ENCODE measurements at places on chromosomes 2 and 18. TPM values are rescaled to one million over a fixed set of nuclear protein-coding genes. Genes with fewer than 3 reads are reported as not detected.

GRCh38 chr2:81195774-81196382 lies 891.3 kb upstream of the LRRTM1 start:
- no peak for DNase-seq

DNA sequence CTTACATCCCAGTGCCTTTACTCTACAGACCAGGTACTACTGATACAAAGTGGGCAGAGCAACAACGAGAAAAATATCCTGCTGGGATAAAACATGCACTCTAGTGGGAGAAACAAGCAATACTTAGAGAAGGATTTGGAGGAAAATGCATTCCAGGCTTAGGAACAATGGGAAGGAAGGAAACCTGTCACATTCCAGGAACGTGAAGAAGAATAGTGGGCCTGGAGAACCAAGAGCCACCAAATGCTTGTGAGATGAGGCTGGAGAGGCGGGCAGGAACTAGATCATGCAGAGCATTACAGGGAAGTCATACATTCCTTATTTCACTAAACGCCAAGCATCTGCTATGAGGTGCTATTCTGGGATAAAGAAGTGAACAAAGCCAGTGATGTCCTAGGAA lies 342.3 kb downstream of the DCC start:
- no peak for DNase-seq

- no peak for DNase-seq
Observed at GRCh38 chr2:200744201-200744602, 67.5 kb upstream of the BZW1 start.

- no peak for DNase-seq
Observed at GRCh38 chr2:214747992-214748391, 61.5 kb downstream of the BARD1 start.

- no peak for DNase-seq
Observed at GRCh38 chr2:102266204-102266603, 45.2 kb upstream of the IL1RL1 start.

The EVX2 gene
- total RNA-seq = not detected

The TGFA gene
- total RNA-seq = 0.59 TPM

The RETREG2 gene
- 26.4 TPM for total RNA-seq
